ENCODE measurements at places on chromosomes 6 and 20.

DNA sequence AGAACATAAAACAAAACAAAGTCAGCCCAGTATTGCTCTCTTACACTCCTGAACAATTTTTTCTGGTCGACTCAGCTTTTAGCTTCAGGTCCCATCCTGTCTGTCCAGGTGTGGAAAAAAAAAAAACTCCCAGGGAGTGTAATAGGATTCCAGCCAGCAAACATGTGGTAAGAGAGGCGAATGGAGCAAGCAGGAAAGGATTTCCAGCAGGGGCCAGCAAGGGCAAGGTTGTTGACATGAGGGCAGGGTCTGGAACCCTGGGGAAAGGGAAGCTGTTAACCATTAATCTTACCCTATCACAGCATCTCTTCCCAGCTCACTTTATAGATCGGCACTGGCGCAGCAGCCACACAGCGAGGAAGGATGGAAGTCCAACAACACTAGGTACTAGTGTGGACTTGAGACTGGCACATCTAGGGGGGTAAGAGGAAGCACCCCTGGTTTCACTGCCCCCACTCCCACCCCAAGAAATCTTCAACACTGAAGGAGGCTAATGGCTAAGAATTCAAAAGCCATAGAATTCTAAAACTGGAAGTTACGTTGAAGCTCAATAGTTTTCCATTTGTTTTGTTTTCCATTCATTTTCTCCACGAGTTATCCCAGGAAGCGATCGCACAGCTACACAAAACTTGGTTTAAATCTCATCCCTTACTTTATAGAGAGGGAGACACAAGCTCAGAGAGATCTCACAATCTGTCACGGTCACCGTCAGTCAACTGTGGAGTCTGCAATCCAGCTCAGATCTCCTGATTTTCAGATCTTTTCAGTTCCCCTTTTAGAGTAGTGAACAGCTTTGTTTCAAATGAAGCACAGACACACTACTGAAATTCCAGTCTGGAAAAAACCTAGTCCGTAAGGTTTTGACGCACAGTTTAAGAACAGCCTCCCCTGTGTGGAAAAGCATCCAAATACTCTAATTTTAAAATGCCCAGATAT lies 53.3 kb downstream of the SLC22A23 start:
- peak; percentile 65 for DNase-seq

DNA sequence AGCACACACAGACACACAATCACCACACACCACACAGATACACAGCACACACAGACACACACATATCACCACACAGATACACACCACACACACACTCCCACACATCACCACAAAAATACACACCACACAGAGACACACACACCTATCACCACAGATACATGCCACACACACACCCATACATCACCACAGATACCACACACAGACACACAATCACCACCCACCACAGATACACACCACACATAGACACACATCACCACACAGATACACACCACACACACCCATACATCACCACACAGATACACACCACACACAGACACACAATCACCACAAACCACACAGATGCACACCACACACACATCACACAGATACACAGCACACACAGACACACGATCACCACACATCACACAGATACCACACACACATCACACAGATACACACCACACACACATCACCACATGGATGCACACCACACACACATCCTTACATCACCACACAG lies 74.0 kb downstream of the GRM4 start:
- DNase-seq, result no peak

DNA sequence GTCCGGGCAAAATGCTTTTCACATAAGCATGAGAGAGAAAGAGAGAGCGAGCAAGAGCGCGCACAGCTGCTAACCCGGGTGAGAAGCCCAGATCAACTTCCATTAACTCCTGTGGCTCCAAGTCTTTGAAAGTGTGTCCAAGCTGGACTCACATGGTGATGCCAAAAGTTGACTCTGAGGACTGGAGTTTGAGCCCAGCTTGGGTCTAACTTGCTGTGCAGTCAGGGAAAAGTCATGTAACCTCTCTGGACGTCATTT lies 357.2 kb upstream of the SULF2 start:
- no peak for DNase-seq

DNA sequence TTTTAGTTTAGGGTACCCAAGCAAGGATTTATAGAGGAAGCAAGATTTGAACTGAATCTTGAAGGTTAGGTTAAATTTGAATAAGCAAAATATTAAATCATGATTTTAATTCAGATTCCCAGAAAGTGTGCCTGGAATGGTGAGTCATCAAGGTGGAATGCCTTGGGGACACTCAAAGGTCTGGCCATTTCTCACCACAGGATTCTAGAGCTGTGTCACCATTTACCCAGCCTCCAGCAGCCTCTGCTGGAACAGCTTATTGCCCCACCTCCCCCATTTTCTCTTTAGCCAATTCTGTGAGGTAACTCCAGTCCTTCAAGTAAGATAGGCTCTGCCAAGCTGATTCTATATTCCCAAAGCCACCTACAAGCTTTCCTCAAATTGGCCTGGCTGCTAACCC lies 181.4 kb downstream of the SIM1 start:
- peak; percentile 90 for DNase-seq

DNA sequence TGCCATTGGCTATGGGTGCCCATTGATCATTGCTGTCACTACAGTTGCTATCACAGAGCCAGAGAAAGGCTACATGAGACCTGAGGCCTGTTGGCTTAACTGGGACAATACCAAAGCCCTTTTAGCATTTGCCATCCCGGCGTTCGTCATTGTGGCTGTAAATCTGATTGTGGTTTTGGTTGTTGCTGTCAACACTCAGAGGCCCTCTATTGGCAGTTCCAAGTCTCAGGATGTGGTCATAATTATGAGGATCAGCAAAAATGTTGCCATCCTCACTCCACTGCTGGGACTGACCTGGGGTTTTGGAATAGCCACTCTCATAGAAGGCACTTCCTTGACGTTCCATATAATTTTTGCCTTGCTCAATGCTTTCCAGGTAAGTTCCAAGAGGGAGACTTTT lies 16.4 kb downstream of the ADGRF4 start:
- no peak for DNase-seq

GRCh38 chr20:62805711-62806382 lies 1.2 kb downstream of the OGFR start:
- DNase-seq, result no peak

DNA sequence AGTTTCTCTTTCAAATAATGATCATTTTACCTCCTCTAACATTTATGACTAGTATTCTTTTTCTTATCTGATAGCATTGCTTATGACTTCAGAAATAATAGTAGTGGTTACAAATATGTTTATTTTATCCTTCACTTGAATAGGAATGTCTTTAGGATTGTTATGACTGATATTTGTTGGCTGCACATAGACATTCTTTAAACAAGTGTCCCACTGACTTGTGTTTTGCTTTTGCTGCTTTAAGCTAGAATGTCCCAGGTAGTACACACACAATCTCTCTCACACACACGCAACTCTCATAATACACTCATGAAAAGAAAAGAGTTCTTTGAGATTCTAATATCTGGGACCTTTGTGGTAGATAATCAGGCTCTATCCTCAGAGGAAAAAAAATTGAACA lies 21.6 kb downstream of the KIAA1586 start:
- no peak for DNase-seq

GRCh38 chr6:83370567-83370966 lies 60.3 kb downstream of the ME1 start:
- no peak for DNase-seq

GRCh38 chr6:37988127-37988526 lies 168.6 kb downstream of the ZFAND3 start:
- DNase-seq, result no peak

DNA sequence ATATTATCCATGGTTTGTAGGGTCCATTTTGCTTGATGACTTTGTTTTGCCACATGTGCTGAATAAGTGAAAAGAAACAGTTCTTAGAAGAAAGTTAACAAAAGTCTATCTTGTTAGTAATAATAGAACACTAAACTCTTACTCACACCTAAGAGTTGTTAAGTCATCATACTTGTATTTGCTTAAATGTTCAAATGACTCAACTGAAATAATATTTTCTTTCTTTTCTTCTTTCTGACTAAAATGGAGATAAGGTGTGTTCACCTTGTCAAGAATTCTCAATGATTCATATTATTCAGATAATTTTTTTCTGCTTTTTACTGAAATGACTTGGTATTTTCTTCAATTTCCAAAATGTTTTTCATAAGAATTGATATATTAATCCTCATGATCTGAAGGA lies 327.2 kb downstream of the HTR1B start:
- no peak for DNase-seq

DNA sequence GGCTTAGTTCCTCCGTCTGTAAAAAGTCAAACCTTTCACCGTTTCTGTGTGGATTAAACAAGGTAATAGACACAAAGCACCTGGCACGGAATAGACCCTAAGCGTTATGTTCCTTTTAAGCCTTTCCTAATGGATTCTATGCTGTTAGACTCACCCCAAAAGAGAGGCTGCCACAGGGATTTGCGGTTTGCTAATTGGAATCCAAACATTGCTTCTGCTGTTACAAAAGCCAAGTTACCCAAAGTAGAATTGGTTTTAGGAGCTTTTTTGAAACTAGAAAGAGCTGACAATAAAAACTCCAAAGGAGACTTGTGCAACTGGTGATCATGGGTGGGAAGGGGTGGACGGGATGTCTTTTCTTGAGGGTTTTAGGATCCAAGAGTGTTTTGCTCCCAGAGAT lies 178.0 kb downstream of the BMP7 start:
- no peak for DNase-seq

DNA sequence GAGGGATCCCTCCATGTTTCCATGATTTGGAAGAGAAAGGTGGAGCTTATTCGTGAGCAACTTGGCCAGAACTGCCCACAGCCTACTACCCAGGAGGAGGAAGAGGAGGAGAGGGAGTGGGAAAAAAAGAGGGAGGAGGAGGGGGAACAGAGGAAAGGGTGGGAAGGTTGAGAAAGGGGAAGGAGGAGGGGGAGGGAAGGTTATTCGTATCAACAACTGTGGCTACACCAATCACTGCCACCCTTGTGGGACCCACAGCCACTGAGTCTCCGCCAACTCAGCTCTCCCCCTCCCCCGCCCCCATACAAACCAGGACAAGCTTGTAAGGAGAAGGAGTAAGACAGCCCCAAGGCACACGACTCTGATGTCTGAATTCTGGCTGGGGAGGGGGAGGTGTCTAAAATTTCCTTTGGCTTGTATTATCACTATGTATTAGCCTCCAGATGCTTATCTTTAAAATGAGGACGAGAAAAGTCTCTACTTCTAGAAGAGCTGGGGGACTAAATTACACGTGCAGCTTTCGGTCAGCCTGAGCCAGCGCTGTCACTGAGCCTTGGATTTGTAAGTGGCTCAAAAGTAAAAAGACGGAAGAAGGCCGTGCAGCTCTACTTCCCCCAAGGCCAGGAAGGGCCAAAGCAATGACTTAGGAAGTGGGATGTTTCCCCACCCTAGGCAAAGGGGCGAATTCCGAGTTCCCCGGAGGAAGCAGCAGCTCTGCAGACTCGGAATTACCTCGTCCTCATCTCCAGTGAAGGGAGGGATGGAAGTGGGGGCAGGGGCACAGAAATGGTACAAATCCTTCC lies 1.0 kb downstream of the FKBP1A start:
- peak; percentile 9 for DNase-seq

DNA sequence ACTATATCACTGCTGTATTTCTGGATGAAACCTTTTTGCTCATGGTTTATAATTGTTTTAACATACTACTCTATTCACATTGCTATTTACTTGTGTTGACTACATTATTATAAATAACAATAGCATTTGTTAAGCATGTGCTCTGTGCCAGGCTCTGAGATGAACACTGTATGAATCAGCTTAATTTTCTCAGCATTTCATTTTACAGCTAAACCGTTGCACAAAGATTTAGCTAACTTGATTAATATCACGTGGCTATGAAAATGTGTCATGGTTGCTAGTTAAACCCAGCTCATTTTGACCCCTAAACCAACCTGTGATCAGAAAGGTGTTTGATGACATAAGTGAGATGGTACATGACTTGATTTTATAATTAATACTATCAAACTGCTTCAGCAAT lies 77.5 kb downstream of the NCOA7 start:
- no peak for DNase-seq

- peak; percentile 90 for DNase-seq
Measured at GRCh38 chr6:31058128-31058894, 48.0 kb downstream of the MUC22 start.
